ENCODE measurements at places on chromosomes 5 and 9.

DNA sequence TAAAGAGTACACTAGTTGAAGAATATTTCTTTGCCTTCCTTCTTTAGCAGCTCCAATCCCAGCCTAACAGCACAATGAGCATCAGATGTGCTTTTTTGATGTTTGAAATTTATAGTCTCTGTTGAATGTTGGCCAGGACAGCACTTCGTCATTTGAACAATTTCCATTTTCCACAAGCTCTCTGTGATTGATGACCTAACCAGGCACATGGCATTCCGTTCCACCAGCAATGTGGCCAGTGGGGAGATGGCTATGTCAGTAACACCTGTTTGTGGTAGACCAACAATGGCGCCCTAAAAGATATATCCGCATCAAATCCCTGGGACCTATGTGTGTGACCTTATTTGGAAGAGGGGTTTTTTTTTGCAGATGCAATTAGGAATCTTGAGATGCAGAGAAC lies 66.8 kb downstream of the PALM2AKAP2 start:
- peak; percentile 87 for DNase-seq

GRCh38 chr9:93136011-93136440 lies 2.0 kb upstream of the NINJ1 start:
- no peak for DNase-seq

- DNase-seq: no peak
Measured at GRCh38 chr5:124643336-124643735, 103.1 kb downstream of the ZNF608 start.

DNA sequence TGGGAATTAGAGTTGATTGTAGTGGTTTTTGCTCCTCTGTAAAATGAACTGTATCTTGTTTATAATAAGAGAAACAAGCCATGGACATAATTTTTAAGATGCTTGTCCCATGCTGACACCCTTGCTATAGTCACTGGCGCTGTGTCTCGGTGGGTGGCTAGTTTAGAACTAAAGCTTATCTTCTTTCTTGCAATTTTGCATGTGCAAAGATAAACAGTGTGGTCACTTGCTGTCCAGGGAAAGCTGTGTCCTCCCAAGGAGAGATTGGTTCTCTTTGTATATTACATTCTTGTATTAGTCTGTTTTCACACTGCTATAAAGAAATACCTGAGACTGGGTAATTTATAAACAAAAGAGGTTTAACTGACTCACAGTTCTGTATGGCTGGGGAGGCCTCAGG lies 143.8 kb downstream of the MELK start:
- DNase-seq: no peak

GRCh38 chr5:53913941-53914340 lies 353.5 kb downstream of the NDUFS4 start:
- no peak for DNase-seq

DNA sequence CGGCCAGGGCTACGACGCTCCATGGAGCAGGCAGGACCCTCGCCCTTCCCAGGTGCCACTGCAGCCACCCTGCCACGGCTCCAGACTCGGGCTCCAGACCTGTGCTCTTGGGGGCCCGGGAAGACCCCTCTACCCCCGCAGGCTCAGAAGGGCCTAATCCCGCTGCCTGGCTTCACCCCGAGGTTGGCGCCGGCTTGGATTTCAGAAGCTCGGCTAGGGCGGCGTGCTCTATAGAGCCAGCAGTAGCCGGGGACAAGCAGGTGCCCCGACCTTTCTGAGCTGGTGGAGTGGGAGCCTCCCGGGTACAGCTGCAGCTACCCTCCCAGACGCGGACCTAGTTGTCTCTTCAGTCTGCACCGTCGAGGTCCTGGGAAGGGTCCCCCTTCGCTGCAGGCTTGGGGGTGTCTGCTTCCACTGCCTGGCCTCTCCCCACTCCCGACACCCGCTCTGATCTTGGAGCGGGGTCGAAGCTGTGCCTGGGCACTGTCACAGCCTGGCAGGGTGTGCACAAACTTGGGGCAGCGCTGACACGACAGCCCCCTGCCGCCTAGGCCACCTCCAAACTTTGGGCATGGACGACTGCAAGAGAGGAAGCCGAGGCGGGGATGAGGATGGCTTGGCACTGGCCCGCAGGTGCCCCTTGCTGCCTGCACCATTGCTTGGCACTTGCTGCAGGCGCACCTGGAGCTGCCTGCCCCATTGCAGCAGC lies 1366.1 kb upstream of the CDH9 start:
- DNase-seq: no peak

- DNase-seq: no peak
Measured at GRCh38 chr9:98637381-98637780, 71.4 kb downstream of the GABBR2 start.

GRCh38 chr5:65961633-65962032 lies 35.3 kb downstream of the ERBIN start:
- peak; percentile 61 for DNase-seq

DNA sequence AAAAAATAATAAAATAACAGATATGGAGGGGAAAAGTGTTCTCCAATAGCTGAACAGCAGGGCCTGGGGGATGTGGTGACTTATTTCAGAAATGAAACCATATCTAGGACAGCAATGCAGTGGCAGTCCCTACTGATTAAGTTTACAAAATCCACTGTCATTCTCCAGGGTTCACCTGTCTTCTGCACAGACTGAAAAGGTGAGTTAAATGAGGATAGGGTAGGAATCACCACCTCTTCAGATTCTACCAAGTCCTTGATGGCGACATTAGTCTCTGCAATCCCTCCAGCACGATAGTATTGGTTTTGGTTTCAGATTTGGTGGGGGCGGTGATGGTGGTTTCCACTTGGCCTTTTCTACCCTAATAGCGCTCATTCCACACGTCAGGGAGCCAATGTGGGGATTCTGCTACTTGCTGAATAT lies 32.3 kb upstream of the NPM1 start:
- no peak for DNase-seq

DNA sequence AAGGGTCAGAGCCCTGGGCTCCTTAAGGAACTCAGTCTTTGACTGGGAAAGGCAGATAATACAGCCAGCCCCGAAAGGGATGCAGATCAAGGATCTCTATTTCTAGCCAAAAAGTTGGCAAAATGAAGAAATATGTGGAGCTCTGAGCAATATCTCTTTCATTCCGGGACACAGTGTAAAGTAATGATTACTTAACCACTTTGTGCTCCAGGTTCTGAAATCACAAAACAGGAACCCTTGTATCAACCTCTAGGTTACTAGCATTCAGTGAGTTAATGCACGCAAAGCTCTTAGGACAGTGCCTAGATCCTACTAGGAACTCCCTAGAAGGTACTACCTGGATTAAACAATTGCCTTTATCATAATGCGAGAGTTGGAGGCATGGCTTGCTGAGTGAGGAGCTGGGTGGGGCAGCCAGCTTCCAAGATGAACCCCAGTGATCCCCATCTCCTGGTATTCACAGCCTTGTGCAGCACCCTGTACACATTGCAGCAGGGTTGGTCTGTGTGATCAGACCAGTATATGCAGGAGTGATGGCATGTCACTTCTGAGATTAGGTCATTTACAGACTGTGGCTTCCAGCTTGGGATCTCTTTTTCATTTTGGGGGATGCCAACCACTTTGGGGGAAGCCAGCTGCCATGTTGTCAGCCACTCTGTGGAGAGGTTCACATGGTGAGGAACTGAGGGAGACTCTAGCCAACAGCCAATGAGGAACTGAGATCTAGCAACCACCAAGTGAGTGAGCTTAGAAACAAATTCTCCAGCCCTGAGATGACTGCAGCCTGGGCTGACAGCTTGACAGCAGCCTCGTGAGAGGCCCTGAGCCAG lies 103.1 kb upstream of the SLC44A1 start:
- peak; percentile 20 for DNase-seq

DNA sequence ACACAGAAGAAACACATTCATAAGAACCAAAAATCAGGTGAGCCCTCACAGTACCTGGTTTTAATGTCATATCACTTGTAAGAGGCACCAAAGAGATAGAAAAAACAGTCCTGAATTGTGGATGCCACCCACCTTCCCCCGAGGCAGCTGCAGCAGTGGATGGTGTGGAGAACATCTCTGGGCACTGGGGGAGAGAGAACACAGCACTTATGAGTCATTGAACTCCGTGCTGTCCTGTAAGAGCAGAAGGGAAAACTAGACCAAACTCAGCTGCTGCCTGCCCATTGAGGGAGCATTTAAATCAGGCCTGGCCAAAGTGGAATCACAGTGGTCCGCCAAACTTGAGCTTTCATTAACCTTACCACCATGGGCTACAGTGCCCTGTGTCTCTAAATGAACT lies 296.2 kb downstream of the SPATA31D1 start:
- DNase-seq: no peak

- no peak for DNase-seq
Measured at GRCh38 chr9:2047916-2048315, 32.8 kb downstream of the SMARCA2 start.

DNA sequence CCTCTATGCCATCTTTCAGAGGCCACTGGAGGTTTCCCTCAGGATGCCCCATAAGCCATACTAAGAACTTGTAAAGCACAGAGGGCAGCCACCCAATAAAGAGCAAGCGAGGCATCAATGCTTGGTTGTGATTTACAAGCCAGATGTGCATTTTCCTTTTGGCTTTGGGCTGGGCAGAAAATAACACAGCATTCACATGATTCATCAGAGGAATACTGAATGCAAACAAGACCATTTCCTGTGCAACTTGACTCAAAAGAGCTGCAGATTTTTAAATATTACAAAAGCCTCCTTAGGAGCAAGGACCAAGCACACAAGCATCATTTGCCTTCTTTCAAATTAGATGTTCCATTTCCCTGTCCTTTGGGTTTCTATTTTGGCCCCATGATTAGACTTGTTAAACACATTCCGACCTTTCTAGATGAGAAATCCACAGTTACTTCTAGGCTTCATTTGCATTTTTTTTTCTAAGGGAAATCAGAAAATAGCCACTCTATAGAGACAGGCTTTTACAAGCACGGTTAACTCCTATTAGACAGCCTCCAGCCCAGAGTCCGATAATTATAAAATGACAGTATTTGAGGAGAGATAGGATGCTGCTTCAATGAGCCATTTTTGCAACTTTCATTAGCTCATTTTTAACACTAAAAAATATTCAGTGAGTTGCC lies 207.8 kb downstream of the SEMA5A start:
- DNase-seq: peak; percentile 79

DNA sequence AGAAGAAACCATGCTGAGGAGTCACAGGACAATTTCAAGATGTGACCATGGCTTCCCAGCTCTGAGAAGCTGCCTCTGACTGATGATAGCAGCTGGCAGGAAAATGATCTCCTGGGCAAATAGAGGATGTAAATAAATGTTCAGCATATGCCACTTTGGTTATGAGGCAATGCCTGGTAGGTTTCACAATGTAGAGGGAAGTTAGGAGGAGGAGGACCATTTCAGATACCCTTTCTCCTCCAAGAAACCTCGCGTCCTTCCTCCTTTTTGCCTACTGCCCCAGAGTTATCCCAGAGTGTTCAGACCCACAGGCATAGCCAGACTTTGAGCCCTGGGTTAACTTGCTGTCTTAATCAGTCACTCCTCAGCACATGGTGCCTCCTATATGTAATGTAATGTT lies 541.6 kb upstream of the DAP start:
- no peak for DNase-seq

DNA sequence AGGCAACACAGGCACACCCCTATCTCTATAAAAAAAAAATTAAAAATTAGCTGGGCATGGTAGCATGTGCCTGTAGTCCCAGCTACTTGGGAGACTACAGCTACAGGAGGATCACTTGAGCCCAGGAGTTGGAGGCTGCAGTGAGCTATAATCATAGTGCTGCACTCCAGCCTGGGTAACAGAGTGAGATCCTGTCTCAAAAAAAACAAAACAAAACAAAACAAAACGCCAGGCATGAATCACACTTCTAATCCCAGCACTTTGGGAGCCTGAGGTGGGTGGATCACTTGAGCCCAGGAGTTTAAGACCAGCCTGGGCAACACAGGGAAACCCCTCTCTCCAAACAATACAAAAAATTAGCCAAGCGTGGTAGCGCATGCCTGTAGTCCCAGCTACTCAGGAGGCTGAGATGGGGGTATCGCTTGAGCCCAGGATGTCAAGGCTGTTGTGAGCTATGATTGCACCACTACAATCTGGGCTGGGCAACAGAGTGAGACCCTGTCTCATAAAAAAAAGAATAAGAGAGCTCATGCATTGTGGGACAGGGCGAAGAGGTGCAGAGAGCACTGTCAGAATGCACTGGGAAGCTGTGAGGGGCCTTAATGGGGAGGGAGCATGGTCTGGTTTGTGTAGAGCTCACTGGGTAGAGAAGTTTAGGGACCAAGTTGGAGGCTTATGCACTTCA lies 8.4 kb upstream of the SAP30L start:
- DNase-seq: no peak
